ENCODE measurements at places on chromosomes 1 and 21.

DNA sequence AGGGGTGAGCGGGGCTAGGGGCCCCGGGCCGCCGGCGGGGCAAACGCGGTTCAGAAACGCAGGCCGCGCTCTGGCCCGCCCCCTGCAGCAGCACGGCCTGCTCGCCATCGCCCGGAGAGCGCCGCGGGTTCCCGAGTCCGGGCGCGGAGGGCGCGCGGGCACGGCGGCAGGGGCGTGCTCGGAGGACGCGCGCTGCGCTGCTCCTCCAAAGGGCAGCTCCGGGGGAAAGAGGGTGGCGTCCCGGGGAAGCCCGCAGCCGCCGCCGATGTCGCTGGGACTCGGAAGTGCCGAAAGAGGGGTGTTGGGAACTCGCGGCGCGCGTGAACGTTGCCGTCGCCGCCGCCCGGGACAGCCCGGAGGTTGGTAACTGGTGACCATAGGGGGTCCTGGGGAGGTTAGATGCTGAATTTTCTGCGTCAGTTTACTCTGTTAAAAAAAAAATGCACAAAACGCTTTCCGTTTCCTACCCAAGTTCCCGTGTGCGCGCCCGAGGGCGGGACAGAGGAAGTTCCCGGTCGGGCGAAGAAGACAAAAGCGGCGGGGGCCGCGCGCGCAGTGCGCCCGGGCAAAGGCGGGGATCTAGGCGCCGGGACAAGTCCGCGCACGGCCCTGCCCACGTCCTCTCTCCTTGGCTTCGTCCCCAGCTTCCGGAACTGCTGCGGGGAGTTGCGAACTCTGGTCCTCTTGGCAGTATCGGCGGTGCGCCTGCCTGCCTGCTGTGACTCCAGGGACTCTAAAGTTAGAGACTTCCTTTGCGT, at the start of gene HHAT:
Gene HHAT, plus strand, starts transcription at position 157 of the 758 bp plus-strand sequence. CDS start 20,074 bp downstream, outside the sequence.
- peak; percentile 72 for DNase-seq

DNA sequence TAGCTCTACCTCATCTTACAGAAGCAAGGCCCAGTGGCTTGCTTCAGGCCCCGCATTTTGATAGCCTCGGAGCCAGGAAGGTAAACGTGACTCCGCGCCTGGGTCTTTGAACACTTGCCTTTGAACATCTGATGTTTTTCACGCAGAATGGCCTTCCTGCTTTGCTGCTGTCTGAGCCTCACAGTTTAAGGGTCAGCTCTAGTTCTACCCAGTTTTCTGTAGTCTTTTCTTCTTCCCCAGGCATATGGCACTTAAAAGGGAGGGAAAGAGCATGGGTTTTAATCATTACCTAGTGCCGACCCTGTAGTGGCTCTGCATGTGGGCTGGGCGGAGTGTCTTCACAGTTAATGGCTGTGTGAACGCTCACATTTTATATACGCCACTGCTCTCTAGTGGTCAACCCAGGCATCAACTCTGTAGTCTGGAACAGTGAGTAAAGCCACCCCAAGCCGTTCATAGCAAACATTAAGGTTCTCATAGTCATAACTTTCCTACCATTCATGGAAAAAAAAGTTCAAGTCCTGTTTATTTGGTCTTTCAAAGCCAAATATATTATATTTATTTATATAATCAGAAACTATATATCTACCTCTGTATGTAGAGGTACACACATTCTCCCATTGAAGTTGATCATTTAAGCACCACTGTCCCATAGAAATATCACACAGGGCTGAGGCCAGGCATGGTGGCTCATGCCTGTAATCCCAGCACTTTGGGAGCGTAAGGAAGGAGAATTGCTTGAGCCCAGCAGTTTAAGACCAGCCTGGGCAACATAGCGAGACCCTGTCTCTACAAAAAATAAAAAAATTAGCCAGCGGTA, 78.1 kb downstream of the IER5 start:
- DNase-seq: peak; percentile 60

GRCh38 chr21:28106370-28106890, 886.2 kb downstream of the LTN1 start:
- no peak for DNase-seq

- DNase-seq: peak; percentile 41
These were observed 8.6 kb upstream of the EPHA2 start for GRCh38 chr1:16164213-16165072.

GRCh38 chr1:209218113-209218512, 365.4 kb upstream of the CAMK1G start:
- no peak for DNase-seq

- no peak for DNase-seq
These were observed 28.5 kb downstream of the MGST3 start for GRCh38 chr1:165659581-165659895.

DNA sequence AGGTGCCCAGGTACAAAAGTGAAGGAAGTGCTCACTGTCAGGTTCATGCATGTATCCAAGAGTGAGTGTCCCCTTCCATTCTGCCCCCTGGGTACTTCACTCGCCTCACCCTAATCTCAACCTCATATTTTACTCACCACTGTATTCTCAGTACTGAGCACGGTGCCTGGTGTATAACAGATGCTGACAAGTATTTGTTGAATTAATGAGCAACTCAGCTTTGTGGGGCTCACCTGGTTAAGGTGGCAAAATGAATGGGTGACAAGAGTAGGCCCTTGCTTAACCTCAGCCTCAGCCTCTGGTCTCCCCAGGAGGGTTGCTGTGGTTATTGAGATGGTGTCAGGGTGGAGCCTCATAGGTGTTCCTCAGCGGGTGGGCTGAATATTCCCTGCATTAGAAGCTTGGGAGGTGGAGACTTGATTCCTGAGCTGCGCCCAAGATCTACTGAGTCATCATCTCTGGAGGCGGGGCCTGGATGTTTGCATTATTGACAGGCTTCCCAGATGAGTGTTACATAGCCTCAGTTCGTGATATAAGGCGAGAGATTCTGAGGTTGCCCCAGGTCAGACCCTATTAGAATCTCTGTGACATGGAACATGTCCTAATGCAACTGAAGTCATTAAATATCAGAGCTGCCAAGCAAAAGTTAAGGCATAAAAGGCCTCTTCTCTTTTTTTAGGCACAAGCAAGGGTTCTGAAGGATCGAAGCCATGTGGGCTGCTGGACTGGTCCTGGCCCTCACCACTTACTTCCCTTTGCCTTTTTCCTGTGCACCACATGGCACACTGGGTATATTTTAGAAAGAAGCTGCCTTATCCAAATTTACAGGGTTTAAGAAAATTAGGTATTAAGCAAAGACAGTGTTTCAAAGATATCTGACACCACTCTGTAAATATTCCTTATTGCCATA, 39.2 kb downstream of the SYT6 start:
- no peak for DNase-seq

GRCh38 chr1:46547481-46548383, 3.7 kb downstream of the KNCN start:
- peak; percentile 40 for DNase-seq

GRCh38 chr1:63984257-63984929, 210.6 kb downstream of the ROR1 start:
- DNase-seq: no peak

DNA sequence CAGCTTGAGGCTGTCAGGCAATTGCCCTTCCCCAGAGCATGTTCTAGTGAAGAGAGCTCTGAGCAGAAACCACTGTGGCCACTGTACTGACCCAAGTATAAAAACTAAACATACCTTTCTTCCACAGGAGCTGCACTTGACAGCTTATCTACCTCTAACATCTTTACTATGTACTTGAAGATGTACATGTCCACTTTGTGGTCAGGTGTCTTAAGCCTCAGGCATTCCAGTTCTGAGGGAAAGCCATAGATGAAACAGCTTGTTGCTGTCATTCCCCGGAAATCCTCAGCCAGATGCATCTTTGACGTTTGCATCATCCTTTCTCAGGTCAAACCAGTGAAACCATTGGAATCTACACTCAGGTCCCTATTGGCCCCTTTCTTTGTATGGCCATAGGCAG, 70.4 kb downstream of the CHRM3 start:
- no peak for DNase-seq

DNA sequence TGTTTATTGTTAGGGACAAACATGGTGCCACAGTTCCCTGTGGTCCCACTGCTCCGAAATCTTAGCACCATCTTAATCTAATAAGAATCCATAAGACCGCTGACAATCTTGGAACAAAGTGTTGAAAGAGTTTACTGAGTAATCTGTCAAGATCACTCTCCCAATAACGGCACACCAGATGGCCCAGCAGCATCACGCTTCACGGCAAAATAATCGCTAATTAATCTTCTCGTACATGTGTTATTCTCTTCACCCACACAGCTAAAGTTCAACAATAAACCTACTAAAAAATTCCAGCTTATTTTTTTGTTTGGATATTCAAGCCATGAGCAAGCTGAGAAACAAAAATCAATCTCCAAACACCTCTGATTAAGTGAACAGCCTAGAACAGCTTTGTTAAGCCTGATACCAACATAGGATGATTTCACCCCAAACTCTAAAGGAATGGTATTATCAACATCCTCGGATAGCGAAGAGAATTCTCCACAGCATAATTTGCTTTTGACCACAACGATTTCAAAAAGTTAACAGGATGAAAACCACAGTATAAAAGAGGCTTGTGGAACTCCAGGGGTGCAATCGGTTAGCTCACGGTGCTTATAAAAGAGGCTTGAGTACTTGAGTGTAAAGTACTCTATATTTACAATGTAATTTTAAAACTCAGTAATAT, 329.9 kb upstream of the GREM2 start:
- no peak for DNase-seq

GRCh38 chr1:165632491-165632890, 1.5 kb downstream of the MGST3 start:
- DNase-seq: no peak

- DNase-seq: peak; percentile 16
These were observed 221.4 kb upstream of the PKN2 start for GRCh38 chr1:88462488-88463261.

- DNase-seq: no peak
These were observed 175.3 kb downstream of the PLPPR4 start for GRCh38 chr1:99439433-99440075.

DNA sequence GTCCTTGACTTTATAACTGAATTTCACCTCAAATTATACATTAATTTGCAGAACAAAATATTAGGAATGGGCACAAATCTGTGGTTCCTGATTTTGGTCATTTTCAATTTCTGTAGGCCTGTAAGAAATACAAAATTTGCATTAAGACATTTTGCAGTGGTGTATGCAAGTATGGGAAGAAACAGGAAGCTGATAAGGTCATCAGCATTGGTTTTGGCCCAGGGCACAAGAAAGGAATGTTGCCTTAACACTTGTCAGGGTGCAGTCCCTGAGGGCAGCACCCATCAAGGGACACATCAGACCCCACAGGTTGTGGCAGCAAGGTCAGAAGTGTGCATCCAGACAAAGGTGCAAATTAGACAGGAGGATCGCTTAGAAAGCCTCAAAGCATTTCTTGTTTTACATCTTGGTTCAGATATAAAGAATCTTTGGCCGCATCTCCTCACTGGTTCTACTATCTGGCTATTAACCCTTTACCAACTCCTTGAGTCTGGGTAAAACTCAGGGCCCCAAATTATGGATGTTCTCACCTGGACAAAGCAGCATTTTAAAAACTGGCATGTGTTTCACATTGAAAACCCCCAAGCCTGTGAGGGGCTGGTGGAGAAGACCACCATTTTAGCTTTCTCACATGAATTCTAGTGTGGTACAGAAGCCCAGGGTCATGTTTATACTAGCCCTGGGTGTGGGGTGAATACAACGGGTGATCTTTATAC, 182.4 kb downstream of the CDC7 start:
- DNase-seq: no peak

DNA sequence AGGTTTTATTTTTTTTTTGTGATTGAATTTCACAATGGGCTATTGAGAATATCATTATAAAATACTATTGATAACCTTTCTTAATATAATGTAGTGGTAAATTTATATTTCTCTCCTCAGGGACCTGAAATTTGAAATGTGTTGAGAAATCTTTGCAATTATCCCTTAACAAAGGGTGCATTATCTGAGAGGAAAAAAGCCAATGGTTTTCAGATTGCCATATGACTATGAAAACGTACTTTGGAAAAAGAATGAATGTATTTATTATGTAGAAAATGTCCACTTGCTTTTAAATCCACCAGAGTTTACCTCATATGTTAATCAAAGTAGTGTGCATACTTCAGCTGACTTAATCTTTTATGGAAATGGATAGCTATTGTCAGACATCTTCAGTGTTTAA, 441.1 kb downstream of the AMY1C start:
- DNase-seq: no peak

GRCh38 chr1:7388141-7388487, 383.0 kb upstream of the VAMP3 start:
- no peak for DNase-seq

DNA sequence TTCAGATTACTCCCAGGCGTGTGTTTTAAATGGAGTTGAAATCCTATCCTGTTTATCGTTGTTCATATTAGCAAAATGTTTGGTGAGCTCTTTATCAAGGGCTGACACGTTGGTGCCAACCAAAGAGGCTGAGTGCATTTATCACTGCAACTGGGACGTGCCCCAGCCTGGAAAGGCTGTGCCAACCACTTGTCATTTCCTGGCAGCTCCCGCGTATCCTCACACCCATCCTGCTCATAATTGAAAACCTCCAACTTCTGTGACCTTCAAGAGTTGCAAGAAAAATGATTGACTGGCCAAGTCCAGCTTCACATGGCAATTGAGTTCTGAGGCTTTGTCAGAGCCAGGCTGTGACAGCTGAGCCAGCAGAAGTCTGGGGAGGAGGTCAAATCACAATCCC, 43.7 kb upstream of the KCNA3 start:
- no peak for DNase-seq

- DNase-seq: no peak
These were observed 48.9 kb downstream of the AK4 start for GRCh38 chr1:65196926-65197325.

GRCh38 chr1:171801487-171801891, 20.0 kb downstream of the METTL13 start:
- peak; percentile 34 for DNase-seq

DNA sequence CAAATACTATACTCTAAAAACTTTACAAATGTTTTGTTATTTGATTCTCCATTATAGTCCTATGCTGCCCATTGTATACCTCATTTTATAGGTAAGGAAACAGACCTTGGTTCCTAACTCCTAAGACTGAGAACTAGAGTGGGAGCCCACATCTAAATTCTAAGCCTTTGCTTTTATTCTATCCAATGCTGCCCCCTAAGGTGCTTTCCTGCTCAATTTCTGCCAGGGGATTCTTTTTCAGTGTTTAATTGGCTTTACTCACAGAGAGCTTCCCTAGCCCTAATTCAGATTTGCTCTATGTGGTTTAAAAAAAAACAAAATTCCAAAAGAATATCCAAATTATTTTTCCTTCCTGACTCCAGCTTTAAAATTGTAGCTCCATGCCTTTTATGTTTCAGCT, 64.5 kb downstream of the KIF14 start:
- no peak for DNase-seq

DNA sequence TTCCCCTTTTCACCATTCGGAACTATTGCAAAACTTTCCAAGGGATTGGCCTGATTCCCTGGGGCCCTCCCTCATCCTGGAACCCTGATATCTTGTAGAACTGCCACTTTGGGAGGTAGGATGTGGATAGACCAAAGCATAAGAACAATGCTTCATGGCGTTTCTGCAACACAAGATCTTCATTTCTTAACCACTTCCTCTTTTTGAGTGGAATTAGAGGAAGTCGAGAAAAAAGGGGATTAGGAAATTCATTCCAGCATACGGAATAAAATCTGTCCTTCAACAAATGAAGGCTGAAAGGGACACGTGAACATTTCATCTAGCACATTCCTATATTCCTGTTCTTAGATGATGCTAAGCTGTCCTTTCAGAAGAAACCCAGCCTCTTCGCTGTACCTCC, 149.3 kb downstream of the HUNK start:
- DNase-seq: no peak

- peak; percentile 12 for DNase-seq
These were observed 57.4 kb downstream of the SLC9A1 start for GRCh38 chr1:27097484-27097917.
